CD8-positive, alpha-beta memory T cell (primary cell): ENCODE measurements at places on chromosomes 16 and 17. TPM values are rescaled to one million over a fixed set of nuclear protein-coding genes. Genes with fewer than 3 reads are reported as not detected.

DNA sequence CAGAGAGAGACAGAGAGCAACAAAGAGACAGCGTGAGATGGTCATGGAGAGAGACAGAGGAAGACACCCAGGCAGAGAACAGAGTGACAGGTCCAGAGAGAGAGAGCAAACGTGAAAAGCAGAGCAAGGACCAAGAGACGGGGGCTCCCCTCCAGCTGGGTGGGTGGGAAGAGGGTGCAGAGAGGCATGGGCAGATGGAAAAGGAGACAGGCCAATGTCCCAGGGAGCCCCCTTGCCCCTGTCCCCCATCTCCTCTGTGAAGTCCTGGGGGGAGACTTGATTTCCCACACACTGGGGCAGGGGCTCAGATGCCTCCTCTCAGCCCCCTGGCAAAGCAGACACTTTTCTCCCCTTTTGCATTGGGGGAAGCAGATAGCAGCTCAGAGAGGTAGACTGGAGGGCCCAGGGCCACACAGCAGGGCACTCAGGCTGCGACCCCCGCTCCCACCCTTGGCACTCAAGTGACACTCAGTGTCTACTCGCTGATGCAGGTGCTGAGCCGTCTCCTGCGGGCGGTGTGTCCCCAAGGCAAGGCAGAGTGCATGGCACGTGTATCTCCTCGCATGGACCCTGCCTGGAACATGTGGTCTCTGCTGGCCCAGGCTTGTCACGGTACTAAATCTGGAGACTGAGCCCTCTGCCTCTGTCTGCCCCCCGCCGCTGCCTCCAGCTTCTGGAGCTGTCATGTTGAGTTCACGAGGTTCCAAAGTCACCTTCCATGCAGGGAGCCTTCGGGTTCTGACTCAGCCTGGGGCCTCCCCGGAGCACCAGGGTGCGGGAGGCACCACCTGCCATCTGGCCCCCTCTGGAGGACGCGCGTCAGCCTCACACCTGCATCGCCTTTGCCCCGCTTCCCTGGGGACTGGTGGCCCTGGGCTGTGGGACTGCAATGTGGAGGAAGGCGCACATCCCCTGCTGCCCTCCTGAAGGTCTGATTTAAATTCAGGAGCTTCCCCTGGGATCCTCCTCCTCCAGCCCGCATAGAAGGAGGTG lies 215.9 kb upstream of the GSE1 start:
- H3K27ac ChIP-seq: no peak overlapping the region
- H3K27me3 ChIP-seq: no peaks in the 10 kb centered on the region
- H3K36me3 ChIP-seq: no peaks in the 10 kb centered on the region
- no peak overlapping the region for H3K4me3 ChIP-seq

DNA sequence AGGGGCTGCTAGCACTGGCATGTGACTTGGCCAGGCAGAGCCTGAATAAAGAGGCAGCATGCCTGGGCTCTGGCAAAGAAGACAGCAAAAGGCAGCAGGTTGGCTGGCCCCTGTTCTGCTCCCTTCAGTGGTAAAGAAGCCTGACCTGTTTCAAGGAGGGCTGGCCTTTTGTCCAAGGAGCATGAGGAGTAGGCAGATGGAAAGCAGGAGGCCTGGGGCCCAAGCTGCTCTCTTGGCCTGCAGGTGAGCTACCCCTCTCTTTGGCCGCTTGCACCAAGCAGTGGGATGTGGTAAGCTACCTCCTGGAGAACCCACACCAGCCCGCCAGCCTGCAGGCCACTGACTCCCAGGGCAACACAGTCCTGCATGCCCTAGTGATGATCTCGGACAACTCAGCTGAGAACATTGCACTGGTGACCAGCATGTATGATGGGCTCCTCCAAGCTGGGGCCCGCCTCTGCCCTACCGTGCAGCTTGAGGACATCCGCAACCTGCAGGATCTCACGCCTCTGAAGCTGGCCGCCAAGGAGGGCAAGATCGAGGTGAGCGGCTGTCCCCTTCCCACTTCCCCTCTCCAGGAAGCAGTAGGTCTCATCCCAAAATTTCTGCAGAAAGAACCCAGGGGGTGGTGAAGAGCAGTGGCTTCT lies 8.0 kb downstream of the TRPV2 start:
- no peak overlapping the region for H3K27ac ChIP-seq
- peaks cover 23% of the 10 kb centered on the region for H3K4me1 ChIP-seq
- H3K27me3 ChIP-seq: no peaks in the 10 kb centered on the region
- peaks cover 56% of the 10 kb centered on the region for H3K36me3 ChIP-seq
- no peak for DNase-seq

GRCh38 chr17:68325961-68326360 lies 34.7 kb downstream of the ARSG start:
- H3K4me1 ChIP-seq: peaks cover 8% of the 10 kb centered on the region
- H3K36me3 ChIP-seq: no peaks in the 10 kb centered on the region
- H3K4me3 ChIP-seq: no peak overlapping the region
- no peaks in the 10 kb centered on the region for H3K27me3 ChIP-seq

DNA sequence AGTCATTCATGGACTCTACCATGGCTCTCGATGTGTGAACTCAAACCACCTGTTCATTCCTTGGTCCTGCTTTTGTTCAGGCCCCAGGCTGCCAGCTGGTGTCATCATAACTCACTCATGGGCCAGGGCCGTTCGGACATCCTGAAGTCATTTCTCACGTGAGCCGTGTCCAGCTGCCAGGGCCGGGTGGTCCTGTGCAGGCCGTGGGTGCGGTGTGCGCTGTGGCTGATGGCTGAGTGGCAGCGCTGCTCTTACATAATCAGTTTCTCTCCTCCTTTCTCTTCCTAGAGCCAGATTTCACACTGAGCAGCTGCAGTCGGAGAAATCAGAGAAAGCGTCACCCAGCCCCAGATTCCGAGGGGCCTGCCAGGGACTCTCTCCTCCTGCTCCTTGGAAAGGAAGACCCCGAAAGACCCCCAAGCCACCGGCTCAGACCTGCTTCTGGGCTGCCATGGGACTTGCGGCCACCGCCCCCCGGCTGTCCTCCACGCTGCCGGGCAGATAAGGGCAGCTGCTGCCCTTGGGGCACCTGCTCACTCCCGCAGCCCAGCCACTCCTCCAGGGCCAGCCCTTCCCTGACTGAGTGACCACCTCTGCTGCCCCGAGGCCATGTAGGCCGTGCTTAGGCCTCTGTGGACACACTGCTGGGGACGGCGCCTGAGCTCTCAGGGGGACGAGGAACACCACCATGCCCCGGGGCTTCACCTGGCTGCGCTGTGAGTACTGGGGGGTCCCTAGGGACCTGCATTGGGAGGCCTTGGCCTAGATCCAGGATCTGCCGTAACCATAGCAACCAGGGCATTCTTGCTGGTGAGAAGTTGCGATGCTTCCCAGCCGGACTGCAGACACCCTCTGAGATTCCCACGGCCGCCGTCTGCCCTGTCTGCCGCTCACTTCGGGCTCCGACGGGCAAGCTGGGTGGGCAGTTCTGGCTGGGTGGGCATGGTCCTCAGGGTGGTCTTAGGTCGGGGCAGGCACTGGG lies at the start of gene IL34:
Gene IL34 (plus strand): TSS at position 300 of the 982 bp plus-strand sequence. CDS start 389 bp downstream, at position 689.
- no peaks in the 10 kb centered on the region for H3K27me3 ChIP-seq
- no peaks in the 10 kb centered on the region for H3K36me3 ChIP-seq
- H3K4me3 ChIP-seq: no peak within 1 kb of the TSS
- H3K27ac ChIP-seq: no peak within 1 kb of the TSS
- DNase-seq: no peak

DNA sequence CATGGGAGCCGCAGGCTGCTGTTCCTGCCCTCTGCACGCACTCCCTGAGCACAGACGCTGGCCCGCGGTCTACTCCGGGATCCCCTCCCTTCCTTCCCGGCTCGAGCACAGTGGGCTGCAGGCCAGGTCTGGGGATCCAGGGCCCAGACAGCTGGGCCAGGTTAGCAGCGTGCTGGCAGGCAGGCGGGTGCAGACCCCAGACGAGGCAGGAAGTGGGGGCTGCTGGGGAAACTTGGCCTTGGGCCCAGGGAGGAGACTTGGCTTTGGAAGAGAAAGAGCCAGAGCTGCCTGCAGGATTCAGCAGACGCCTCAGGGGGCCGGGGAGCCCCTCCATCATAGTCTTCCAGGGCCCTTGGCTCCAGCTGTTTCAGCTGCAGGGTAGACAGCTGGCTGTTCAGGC lies 30.2 kb upstream of the ABCC3 start:
- no peak overlapping the region for H3K27ac ChIP-seq
- no peaks in the 10 kb centered on the region for H3K4me1 ChIP-seq
- DNase-seq: no peak
- H3K4me3 ChIP-seq: no peak overlapping the region
- no peaks in the 10 kb centered on the region for H3K36me3 ChIP-seq

DNA sequence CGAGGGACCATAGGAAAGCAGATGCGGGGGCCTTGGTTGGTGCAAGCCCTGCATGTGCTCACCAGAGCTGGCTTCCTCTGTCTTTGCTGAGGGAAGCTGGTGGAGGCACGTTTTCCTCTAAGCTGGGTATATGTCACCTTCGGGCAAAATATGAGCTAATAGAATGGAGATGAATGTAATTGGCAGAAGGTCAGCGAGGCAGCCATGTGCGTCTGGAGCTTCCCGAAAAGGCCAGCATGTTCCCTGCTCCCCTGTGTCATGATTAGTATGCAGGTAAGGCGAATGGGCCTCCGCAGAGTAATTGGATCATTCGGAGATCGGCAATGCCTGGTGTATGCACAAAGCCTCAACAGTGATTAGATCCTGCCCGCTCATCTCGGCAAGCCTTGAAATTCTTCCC lies 806.2 kb upstream of the EEF2KMT start:
- no peak for DNase-seq
- no peak overlapping the region for H3K4me3 ChIP-seq
- no peaks in the 10 kb centered on the region for H3K36me3 ChIP-seq
- no peaks in the 10 kb centered on the region for H3K4me1 ChIP-seq
- no peak overlapping the region for H3K27ac ChIP-seq

IKZF3 gene
- total RNA-seq: 126 TPM

MYOCD gene
- not detected for total RNA-seq

DNA sequence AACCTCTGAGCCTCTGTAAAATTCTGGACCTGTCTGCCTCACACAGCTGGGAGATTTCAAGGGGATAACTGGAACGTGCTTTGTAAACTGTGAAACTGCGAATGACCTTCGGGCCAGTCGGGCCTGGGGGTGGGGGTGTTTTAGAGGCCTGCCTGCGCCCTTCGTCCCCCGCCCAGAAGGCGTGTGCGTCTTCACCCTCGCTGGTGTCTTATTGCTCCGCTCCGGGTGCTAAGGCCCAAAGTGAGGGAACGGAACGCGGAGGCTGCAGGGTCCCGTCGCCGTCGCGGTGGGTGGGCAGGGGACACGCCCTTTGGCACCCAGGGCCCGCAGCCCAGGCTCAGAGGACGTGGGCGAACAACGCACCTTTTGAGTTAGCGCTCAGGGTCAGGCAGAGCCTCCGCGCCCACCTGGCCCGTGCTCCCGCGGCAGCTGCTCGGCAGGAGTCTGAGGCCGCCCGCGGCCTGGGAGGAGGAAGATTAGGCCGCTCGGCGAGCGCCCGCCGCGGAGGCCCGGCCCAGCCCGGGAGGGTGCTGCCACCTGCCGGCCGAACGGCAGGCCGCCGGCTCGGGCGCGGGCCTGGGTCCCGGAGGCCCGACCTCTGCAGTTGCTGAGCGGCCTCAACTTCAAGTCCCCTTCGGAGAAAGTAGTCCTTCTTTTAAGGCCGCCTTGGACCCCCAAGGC lies 29.7 kb downstream of the DCAKD start:
- H3K27me3 ChIP-seq: peaks cover 32% of the 10 kb centered on the region
- H3K36me3 ChIP-seq: no peaks in the 10 kb centered on the region
- H3K4me1 ChIP-seq: peaks cover 20% of the 10 kb centered on the region
- no peak overlapping the region for H3K4me3 ChIP-seq
- H3K27ac ChIP-seq: no peak overlapping the region

MEAK7 gene
- total RNA-seq: 6.7 TPM
